ENCODE measurements at places on chromosomes 2 and 18.

DNA sequence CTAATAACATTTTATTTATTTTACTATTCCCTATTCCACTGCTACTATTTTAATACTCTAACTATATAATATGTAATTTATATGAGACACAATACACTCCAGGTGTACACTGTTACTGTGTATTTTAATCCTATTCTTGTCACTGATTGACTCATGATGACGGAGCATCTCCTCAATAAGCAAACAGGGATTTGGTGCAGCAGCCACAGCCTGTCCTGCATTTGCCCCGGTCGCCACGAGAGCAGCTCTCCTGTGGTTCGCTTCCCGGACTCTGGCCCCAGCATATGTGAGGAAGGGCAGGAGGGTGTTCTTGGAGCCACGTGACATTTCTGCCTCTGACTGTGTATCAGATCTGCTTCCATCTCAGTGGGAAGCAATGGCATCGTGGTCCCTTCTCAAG lies 74.1 kb upstream of the PXDN start:
- no peak for DNase-seq

DNA sequence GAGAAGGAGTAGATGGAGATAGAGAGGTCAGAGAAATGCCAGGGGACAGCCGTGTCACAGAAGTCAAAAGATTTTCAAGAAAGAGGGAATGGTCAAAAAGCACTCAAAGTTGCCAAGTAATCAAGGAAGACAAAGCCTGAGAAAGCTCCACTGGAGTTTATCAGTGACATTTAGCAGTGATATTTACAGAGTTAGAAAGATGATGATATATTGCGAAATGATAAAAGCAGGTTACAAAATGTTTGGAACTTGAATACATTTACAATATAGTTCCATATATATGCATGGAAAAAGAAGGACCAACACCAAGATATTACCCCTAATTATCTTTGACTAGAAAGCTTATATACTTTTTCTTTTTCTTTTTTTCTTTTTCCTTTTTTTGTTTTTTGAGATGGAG lies 20.4 kb downstream of the ZNF2 start:
- no peak for DNase-seq

GRCh38 chr2:139438478-139438877 lies 658.3 kb upstream of the NXPH2 start:
- no peak for DNase-seq

DNA sequence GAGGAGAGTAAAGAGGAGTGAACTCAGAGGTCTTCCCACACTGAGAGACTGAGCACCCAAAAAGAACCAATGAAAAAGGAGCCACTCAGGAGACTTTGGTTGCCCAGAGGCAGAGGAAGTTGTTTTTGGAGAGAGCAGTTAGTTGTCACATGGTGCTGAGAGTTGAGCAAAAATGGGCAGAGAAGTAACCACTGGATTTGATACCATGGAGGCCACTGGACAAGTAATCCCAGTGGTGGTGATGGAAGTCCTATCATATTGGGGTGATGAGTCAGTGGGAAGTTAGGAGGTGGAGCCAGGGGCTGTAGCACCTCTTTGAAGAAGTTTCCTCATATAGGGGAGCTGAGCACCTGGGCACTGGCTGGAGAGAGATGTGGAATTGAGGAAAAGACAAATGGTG lies 235.8 kb downstream of the TPGS2 start:
- DNase-seq, result no peak

- no peak for DNase-seq
Measured at GRCh38 chr18:68500556-68500955, 214.4 kb downstream of the TMX3 start.

GRCh38 chr2:209773377-209773776 lies 1.7 kb downstream of the UNC80 start:
- DNase-seq, result peak; percentile 10

DNA sequence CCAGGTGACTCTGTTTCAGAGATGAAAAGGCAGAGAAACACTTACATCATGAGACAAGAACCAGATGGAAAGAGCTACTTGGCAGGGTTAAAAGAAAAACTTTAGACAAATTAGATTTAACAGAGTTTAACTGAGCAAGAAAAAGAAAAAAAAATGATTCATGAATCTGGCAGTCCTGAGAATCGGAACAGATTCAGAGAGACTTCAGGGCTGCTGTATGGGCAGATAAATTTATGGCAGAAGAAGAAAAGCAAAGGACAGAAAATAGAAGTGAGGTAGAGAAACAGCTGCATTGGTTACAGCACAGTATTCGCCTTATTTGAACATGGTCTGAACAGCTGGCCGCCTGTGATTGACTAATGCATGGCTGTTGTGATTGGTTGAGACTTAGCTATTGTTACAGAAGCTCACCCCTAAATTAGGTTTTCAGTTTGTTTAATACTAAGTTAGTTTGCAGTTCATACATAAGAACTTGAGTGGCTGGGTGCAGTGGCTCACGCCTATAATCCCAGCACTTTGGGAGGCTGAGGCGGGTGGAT lies 43.0 kb upstream of the RHOB start:
- no peak for DNase-seq

Data from NCI-H1417 treated with DMSO at 0.1 percent for 48 hours (cell line).